ENCODE measurements at places on chromosomes 16 and 17.

- no peak for DNase-seq
Observed at GRCh38 chr16:56413381-56413780, 12.0 kb downstream of the AMFR start.

GRCh38 chr16:84511180-84511800, 6.8 kb upstream of the MEAK7 start:
- DNase-seq = peak; percentile 82

DNA sequence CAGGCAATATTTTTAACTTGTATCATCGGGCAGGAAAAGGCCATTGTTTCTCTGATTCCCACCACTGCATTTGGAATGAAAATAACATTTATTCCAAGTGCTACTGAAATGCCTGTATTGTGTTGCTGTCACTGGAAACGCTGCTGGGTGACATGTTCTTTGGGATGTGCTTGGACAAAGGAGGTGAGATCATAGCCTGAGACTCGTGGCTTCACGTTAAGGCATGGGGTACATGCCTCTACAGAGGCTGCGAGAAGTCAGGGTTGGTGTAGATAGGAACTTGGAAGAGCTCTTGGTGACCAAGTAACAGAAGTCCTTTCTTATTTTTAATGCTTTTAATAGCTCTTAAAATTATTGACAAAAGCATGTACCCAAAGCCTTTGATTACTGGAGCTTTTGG, 58.8 kb upstream of the MAF start:
- no peak for DNase-seq

- DNase-seq = no peak
Observed at GRCh38 chr17:11700668-11701067, 102.4 kb downstream of the DNAH9 start.

DNA sequence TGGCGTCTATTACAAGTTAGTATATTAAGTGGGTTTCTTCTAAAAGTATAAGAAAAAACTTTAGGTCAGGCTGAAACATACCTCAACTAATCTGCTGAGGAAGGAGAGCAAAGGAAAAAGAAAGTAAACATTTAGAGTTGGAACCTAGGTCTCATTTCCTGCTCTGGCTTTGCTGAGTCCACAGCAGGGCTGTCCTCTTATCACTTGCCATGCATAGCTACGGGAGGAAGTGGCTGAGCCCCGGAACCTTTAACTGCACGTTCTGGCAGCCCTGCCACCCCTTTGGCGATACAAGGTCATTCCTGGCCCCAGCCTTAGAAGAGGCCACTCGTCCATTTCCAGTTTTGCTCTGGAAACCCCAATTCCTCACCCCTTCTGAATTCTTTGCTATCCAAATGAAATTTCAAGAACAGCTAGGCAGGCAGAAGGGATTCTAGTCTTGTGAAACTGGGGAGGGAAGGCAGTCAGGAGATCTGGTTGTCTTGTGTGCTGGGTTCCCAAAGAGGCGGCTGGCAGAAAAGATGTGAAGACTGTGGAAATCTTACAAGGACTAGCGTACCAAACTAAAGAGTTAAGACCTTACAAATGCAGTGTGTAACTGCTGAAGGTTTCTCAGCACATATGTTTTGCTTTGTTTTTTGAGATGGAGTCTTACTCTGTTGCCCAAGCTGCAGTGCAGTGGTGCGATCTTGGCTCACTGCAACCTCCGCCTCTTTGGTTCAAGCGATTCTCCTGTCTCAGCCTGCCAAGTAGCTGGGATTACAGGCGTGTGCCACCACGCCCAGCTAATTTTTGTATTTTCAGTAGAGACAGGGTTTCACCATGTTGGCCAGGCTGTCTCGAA, 19.1 kb downstream of the WIPI1 start:
- peak; percentile 59 for DNase-seq

DNA sequence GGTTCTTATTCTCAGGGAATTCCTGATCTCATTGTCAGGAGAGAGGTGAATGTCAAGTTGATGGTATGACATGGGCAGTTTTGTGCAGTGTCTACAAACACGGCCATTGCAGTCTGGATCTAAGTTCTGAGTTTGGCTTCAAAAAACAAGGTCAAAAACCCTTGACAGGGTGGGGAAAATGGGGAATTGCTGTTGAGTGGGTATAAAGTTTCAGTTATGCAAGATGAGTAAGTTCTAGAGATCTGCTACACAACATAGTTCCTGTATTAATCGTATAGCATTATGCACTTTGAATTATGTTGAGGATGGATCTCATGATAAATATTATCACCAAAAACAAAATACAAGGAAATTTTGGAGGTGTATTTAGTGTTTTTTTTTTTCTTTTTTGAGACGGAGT, 36.6 kb upstream of the CARMIL2 start:
- DNase-seq = no peak

- DNase-seq = no peak
Observed at GRCh38 chr17:41211845-41212466, 14.5 kb upstream of the KRTAP9-2 start.
